ENCODE measurements at places on chromosomes 3 and 15.

- DNase-seq = no peak
These were observed 75.0 kb upstream of the GCNT3 start for GRCh38 chr15:59536553-59536952.

- no peak for DNase-seq
These were observed 305.6 kb upstream of the SEMA6D start for GRCh38 chr15:47411733-47412132.

DNA sequence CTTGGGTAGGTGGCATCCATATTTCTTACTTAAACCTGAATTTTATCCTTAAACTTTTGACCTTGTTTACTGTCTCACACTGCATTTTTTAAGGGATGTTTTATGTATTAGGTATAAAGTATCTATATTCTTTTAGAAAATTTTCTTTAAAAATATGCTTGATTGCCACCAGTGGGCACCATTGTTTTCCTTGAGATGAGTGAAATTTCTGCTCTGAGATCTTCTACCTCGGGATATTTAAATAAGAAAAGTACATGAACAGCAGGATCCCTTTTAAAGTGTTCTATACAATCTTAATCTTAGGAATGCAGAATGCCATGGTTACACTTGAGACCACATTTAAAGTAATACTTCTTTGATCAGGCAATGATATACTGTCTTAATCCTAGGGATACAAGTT lies 108.7 kb downstream of the SLMAP start:
- no peak for DNase-seq

DNA sequence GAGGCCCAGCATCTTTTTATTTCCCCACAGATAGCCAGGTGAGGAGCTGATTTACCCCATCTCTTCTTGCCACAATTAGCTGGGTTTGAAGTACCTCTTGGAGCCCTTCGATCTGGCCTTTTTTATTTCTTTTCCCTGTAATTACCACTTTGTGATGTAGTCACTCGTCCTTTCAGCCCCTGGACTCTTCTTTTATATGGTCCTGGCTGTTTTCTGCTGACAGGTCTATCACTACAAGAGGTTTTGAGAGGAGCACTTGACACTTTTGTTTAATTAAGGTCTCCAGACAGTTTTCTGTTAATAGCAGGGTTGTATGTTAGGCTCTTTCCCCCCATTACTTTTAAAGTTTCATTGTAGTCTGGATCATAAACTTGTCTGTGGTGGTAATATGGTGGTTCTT lies 11.8 kb downstream of the ATXN7 start:
- no peak for DNase-seq

- no peak for DNase-seq
These were observed 59.2 kb downstream of the TMOD3 start for GRCh38 chr15:51888593-51889195.

GRCh38 chr3:16317561-16317945 lies 52.5 kb downstream of the OXNAD1 start:
- DNase-seq = no peak

DNA sequence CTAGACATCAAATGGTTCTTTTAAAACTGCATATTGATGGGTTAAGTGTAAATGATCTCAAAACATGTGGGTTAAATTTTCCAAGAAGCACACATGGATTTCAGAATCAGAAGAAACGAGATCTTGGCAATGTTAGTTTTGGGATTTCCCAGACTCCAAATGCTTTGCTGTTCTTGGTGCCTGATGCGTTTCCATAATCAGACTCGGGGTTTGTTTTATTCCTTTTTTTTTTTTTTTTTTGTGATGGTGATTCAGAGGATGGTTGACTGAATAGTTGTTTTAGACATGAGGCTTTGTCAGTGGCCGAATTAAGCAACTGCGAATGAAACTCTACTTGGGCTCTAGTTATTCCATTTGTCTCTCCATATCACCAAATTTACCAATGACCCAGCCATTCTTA lies 52.2 kb upstream of the FAM98B start:
- no peak for DNase-seq

DNA sequence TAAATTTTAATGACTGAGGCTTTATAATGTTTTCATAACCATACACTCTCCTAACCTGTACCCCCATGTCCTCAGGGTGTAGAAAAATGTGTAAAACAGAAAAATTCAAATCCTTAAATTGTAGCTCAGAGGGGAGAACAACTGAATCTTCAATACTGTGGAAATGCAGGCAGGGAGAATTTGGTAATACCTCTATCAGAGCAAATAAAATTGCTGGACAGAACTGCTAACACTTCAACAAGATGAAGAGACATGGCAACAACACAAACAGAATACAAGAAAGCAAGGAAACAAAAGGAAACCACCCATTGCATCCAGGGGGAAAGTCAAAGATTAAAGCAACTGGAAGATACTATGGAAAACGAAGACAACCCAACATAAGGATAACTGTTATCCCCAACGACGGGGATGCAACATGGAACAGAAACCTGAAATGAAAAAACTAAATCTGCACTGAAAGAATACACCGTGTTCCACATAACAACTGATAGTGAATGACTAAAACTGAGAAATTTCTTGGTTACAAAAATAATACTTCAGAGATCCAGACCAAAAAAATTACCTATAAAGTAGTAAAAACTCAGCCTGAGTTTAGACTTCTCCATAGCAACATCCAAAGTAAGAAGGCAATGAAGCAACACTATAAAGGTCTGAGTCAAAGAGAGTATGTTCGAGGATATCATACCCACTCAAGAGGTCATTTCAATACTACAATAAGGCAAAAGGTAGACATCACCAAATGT lies 48.5 kb downstream of the HACD2 start:
- no peak for DNase-seq

DNA sequence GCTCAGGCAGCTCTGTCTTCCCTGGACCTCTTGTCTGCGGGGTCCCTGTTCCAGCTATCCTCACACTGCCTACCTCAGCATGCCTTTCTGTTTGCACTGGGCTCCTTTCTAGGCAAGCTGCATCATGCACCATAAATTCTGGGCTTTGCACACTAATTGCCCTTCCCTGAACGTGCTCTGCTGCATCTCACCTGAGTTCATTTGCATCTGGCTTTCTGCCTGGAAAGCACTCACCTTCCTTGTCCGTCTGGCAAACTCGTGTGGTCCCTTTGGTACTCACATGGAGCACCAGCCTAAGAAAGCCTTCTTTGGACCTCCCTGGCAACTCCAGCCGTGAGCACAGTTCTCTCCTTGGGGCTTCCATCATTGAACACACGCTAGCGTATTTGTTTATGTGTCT lies 365.6 kb downstream of the SV2B start:
- DNase-seq = no peak

DNA sequence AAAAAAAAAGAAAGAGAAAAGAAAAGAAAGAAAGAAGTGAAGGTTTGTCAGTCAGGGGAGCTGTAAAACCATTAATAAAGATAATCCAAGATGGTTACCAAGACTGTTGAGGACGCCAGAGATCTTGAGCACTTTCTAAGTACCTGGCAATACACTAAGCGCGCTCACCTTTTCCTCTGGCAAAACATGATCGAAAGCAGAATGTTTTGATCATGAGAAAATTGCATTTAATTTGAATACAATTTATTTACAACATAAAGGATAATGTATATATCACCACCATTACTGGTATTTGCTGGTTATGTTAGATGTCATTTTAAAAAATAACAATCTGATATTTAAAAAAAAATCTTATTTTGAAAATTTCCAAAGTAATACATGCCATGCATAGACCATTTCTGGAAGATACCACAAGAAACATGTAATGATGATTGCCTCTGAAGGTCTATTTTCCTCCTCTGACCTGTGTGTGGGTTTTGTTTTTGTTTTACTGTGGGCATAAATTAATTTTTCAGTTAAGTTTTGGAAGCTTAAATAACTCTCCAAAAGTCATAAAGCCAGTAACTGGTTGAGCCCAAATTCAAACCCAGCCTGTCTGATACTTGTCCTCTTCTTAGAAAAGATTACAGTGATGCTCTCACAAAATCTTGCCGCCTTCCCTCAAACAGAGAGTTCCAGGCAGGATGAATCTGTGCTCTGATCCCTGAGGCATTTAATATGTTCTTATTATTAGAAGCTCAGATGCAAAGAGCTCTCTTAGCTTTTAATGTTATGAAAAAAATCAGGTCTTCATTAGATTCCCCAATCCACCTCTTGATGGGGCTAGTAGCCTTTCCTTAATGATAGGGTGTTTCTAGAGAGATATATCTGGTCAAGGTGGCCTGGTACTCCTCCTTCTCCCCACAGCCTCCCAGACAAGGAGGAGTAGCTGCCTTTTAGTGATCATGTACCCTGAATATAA lies 2.0 kb downstream of the B2M start:
- DNase-seq = no peak

GRCh38 chr15:79378394-79379109 lies 53.6 kb upstream of the MINAR1 start:
- no peak for DNase-seq

- DNase-seq = no peak
These were observed 55.8 kb upstream of the DGKG start for GRCh38 chr3:186417791-186418190.

- no peak for DNase-seq
These were observed 60.3 kb downstream of the MAP6D1 start for GRCh38 chr3:183764847-183765731.

GRCh38 chr3:46299608-46300460 lies 54.1 kb upstream of the CCR2 start:
- no peak for DNase-seq

DNA sequence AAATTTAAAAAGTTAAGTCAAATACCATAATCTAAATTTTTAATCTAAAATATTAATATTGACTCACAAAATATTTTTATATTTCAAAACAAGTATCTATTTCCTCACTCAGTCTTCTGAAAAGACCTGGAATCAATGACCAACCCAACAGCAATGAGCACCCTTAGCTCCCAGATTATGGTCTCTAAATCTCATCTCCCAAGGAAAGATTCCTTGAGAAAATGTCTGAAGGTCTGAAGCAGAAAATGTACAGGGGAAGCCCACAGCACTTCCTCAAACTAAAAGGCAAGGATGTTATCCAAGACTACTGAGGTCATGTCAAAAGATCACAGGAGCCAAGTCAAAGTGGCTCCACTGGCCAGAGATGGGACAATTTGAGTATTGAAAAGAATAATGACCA lies 51.0 kb upstream of the SLCO2A1 start:
- no peak for DNase-seq

DNA sequence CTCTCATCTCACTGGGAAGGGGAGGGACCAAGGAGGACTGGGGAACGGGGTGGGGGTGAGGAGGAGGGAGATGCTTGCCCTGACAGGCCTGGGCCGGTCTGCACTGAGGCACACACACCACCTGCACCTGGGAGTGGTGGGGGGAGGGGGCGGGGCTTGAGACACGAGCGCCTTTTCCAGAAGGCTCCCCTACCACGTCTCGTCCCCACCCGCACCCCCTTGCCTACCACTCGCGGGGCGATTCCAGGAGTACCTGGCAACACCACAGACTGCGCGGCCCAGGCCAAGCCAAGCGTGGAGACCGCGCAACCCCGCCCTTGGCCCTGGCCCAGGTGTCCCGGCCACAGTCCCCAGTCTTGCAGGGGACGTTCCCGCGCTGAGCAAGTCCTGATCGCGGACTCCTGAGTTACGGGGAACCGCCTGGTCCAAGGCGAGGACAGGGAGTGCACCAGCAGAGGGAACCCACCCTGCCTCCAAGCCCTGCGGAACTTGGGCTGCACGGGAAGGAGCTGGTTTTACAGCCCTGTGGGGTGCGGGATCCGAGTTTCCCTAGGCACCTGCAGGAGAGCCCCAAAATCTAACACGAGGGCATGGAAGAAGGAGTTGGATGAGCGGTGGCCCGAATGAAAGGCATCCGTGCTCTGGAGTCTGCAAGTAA lies 68.1 kb upstream of the SH3GL3 start:
- DNase-seq = no peak

DNA sequence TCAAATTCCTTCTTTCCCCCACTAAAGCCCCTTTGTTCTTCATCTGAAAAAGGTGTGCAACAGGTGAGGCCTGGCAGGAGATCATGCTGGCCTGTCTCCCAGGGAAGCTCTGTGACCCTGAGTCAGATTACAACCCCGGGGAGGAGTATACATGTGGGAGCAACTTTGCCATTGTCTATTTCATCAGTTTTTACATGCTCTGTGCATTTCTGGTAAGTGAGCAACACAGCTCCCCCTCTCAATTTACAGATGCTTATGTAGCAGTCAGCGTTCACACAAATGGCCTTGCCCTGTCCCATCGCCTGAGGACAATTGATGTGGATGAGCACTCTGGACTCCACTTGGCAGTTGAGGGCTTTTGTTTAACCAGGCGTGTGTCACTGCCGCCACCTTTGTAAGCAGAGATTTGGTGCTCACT lies 70.4 kb downstream of the CHDH start:
- DNase-seq = no peak

GRCh38 chr3:70358978-70359580 lies 46.6 kb upstream of the MDFIC2 start:
- DNase-seq = no peak

GRCh38 chr3:31636694-31637442 lies 104.1 kb downstream of the STT3B start:
- DNase-seq = no peak

DNA sequence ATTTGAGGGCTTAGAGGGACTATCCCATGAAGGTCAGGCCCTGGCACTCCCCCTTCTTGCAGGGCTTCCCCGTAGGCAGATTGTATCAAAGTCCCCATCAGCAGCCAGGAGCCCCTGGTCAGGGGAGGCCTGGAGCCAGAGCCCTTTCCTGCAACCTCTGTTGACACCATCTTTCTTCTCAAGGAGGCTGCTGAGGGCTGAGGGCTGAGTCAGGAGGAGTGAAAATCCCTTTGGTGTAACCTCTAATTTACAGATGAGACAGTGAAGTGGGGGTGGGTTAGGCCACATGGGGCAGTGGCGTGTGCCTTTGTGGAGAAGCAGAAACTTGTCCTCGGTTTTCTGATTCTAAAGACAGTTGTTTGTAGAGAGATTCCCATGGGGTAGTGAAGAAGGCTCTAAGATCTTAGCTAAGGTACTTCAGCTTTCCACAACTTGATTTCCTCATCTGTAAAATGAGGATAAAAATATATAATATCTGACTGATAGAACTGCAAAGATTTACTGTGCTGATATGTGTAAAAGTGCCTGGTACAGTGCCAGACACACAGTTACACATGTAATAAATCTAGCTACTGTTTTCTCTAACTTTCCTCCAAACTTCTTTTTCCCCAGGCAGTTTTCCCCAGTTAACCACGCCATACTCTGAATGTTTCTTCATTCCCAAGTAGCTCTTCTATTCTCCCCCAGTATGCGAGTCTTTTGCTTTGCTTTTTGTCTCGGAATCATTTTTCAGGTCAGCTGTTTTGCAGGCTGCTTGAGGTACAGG lies 249.4 kb upstream of the TPM1 start:
- DNase-seq = no peak

GRCh38 chr3:181105646-181106045 lies 116.1 kb upstream of the DNAJC19 start:
- DNase-seq = no peak

DNA sequence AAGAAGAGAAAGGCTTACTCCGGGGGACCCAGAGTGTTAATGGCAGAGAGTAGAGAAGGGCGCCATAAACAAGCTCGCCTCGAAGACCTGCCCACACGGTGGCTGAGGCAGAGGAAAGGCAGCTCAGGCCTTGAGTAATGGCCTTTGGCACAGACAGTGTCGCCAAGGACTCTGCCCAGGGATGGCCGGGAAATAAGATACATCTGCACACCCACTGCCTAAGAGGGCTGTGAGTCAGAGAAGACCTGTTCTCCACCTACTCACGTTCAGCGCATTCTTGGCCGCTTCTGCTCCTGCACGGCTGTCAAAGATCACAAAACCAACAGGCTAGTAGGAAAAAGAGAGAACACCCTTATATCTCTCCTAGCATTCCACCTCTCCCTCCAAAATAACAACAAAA lies 26.2 kb downstream of the RBPMS2 start:
- DNase-seq = no peak

GRCh38 chr3:70856414-70857162 lies 544.1 kb upstream of the MDFIC2 start:
- no peak for DNase-seq
